ENCODE measurements at places on chromosomes 11 and 22. TPM values are rescaled to one million over a fixed set of nuclear protein-coding genes. Genes with fewer than 3 reads are reported as not detected.

The MYOD1 gene
- total RNA-seq = not detected

The SEC14L2 gene
- 12.9 TPM for total RNA-seq

DNA sequence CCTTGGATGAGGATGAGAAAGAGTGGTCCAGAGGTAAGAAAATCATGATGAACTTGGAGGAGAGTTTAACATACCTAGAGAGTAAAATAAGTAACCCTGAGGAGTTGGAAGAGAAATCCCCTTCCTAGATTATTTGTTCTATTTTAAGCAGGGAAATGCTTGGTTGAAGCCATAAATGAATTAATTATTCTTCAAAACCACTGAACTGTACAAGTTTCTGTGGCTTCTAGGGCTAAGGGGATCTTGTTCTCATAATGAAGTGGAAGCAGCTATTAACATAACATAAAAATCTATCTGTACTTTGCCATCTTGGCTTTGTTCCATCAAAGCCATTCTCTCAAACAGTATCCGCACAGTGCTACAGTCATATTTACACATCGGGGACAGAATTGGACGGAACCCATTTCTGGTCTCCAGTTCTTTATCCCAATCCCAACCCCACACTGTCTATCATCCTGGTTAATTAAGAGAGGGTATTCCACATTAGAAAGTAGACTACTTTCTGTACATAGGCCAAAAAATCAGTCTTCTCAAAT lies 14.5 kb upstream of the ARHGAP42 start:
- DNase-seq = no peak

- DNase-seq = no peak
These were observed 25.3 kb upstream of the FCHSD2 start for GRCh38 chr11:73167363-73167954.

GRCh38 chr11:33687733-33688479 lies 12.7 kb downstream of the C11orf91 start:
- peak; percentile 47 for DNase-seq

The TMA7B gene
- not detected for total RNA-seq

The C11orf91 gene
- total RNA-seq = not detected

DNA sequence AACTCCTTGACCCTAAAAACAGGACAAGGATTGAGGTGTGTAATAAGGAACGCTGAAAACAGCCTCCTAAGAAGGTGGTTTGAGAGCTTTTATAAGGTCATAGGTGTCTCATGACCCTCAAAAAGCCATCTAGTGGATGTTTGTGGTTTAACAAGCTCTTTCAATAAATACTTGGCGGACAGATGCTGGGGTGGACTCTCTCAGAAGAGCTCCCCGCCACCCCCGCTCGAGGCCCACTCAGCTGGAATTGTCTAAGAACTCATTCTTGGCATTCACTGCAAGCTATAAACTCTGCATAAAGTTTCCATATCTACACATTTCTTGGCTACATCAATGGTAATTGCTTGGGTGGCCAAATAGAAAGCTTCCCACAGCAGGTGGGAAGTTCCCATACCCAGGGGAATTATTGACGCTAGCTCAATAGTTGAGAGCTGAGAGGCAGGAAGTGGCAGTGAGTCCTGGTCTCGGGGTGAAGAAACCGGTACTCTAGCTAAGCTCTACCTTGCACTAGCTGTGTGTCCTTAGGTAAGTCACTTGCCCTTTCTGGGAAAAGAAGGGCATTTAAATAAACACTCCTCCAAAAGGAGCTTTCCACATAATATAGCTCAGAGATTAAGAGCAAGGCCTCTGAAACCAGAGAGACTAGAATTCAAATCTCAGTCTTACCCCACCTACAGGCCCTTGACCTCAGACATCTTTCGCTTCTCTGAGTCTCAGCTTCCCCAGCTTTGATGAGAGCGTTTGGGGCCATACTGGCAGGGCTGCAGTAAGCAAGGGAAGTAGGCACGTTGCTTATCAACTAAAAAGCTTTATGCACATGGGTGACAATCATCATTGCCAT lies 6.4 kb downstream of the MS4A15 start:
- no peak for DNase-seq

DNA sequence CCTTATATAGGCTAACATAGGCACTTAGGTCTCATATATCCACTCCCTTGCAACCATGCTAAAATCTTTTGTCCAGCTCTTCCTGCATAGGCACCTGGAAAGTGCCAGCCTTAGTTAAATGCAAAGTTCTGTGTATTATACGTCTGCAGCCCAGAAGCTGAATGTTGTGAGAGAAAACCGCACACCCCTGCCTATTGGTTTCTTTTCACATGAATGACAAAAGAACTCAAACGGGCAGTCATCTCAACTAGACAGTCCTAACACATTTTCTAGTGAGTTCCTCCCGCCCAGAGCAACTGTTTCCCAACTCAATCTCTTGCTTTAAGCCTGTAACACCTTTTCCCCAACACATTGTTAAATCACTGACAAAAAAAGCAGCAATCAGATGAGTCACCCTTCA lies 69.4 kb upstream of the SC5D start:
- no peak for DNase-seq

DNA sequence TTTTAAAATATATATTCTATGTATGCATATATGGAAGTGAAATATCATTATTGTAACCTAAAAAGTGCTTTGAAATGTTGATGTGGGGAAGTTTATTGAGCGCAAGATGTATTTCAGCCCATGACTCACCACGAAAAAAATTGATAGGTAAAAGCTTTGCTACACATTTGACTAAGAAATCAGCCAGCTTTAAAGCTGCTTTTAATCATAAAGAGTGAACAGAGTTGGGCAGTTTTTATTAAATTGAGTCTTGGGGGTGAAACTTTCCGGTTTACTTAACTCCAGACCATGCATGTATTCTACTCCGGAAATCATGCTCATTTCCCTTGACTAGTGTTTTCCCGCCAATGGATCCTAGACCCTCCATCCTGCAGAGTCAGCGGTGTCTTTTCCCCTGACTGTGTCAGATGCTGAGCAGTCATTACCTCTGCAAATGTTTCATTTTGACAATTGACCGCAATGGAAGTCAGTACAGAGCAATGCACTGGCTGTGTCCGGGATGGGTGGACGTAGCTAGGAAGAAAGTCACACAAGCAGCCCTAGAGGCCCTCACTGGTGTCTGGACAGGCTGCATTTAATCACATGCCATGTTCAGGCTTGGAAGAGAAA lies 47.2 kb upstream of the MPEG1 start:
- DNase-seq = no peak

GRCh38 chr11:104588970-104589369 lies 309.3 kb downstream of the CASP12 start:
- no peak for DNase-seq

GRCh38 chr22:46511151-46512038 lies 26.0 kb downstream of the CELSR1 start:
- DNase-seq = no peak

DNA sequence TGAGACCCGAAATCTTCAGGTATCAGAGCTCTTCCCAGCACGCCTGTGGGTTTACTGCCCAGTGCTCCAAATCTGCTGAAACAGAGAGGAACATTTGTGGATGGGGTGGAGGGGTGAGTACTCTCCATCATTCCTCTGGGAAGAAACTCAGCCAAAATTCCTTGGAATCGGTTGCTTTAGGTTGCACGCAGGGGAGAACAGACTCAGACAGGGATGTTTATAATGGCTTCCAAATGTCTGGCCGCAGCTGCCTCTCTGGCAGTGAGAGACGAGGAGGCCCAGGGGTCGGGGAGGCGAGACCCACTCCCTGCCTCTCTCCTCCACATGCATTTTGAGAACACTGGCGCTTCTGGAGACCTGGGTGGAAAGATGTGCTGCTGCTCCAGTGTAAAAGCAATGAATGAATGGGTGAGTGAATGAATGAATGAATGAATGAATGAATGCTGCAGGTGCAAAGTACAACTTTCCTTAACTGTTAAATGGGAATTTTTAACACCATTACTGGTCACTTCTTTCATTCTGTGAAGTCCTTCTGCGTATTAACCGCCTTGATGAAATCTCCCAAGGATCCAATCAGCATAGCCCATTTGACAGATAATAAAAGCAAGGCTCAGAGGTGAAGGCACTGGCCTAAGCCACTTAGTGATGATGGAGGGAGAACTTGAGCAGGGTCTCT lies 437.4 kb downstream of the MIAT start:
- no peak for DNase-seq

GRCh38 chr11:69280994-69281393 lies 13.0 kb upstream of the MYEOV start:
- DNase-seq = peak; percentile 93

The MAJIN gene
- not detected for total RNA-seq

DNA sequence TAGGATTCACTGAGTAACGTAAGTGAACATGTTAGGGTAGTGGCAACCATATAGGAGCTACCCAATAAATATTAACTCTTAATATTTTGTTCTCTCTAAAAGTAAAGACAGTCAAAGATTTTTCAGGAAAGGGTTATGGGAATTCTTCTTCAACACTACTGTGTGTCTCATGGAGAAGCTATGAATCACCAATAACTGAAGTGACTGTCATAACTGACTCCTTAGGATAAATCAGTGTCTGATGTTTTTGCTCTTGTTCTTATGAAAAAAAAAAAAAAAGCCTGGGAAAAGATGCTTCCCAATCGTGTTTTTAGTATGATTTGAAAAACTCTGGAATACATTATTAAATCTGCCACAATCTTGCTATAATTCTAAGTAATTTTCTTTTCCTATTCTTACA lies 111.2 kb upstream of the CEP126 start:
- DNase-seq = no peak

DNA sequence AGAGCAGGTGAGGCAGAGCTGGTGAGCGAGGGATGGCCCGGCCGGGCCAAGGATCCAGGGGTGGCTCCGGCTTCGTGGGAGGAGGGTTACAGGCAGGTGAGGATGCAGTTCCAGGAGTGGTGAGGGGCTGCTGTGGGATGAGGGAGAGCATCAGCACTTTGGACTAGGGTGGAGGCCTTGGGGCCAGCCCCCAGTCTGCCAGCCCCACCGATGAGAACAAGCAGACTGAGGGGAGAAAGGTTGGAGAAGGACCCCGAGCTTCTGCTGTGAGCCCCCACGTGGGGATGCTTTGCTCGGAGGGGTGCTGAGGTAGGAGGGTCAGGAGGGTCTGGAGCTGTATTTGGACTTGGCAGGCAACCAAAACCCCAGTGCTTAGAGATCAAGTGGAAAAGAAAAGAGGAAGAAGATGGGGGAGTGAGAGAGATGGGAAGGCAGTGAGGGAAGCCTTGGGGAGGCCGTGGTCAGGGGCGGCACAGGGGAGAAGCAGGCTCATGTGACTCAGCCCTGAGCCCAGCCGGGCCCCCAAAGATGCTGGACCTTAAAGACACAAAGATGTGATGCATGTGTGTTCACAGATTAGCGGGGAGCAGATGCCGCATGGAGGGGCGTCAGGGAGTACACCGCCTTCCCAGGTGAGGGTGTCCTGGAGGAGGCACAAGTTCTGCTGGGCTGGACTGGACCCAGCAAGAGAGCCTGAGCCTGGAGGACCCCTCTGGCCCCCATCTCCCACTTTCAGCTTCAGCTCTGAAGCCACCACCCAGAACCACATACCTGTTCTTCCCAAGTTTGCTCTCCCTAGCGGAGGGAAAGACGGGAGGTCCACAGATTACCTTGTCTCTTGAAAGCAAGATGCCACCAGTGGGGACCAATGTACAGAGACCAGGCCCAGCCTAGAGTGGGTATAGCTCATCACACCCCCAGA lies 91.3 kb downstream of the CDKN1C start:
- no peak for DNase-seq

DNA sequence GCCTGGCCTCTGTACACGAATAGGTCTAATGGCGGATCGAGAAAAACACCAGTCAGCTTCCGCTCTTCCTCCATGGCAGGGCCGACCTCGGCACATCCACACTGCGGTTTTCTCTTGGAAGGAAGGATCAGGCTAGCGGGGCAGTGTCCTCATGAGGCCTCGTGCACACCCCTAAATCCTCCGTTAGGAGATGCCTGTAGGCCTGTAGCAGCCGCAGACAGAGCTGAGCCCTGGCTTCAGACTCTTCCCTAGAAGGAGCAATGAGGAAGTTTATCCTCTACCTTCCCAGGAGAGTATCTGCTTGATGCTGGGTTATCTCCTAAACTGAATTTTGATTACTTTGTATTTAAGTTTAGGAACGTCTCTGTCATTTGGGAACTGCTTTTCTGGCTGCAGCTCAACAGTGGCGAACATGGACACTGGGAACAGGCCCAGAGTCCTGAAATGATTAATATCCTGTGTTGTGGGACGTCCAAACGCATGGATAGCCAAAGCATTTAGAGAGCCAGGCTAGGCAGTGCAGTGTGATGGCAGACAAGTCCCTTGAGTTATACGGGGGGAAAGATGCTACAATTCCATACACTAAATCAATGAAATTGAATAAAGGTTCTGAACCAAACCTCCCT lies 16.5 kb upstream of the BMAL1 start:
- no peak for DNase-seq

GRCh38 chr11:12893787-12894672 lies 115.1 kb upstream of the RASSF10 start:
- peak; percentile 45 for DNase-seq

The OR56A1 gene
- total RNA-seq = not detected

DNA sequence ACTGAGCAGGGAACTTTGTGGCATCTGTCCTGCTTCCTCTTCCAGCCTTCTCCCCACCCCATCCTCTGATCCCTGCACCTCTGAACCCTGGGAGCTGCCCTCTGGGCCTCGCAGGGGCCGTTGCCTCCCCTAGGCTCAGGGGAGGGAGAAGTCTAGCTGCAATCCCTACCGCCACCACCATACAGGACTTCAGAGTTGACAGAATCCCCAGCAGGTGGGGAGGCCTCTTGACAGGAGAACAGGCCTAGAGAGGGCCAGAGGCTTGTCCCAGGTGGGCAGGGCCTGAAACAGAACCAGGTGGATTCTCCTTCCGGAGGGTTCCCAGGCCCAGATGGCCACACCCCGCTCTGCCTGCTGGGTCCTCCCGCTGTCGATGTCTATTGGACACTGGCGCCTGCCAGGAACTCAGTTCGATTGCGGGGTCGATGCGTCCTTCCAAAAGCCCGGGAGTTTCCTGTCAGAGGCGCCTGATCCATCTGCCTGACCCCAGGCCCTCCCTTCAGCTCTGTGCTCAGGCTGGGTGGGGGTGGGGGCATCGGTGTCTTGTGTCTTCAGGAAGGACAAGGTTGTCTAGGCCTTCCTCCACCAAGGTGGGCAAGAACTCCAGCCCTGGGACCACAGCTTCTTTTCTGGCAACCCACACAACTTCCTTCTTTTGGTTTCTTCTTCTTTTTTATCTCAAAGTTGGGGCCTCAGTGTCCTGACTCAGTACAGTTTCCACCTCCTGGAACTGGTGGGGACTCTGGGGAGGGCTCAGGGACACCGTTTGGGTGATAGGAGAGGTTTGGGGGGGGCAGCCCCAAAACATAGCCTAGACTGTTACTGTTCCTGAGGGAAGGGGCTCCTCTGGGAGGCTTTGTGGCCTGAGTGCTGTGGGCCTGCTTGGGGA lies 6.4 kb downstream of the STARD10 start:
- no peak for DNase-seq
